Anterior cingulate cortex (tissue), 58 donors: ENCODE measurements at places on chromosomes 4 and X.
A peak's percentile ranks its signal among the peaks of the same experiment; 100 is the strongest.

DNA sequence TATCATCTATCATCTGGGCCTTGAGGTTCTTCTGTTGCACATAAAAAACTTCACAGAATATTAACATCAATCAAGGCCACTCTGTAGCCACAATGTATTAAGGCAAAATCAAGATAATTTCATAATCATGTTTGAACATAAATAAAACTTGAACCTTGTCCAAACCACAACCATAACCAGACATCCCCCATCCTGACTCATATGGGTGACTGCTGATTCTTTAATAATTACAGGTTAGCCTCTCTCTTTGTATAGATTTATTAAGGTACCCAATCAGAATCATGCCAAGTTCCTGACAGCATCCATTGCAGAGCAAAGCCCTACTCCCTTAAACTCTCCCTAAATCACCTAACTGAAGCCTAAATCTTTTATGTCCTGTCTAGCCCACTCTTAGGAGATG is 16.7 kb upstream of the AREG start:
- DNase-seq: no peak

DNA sequence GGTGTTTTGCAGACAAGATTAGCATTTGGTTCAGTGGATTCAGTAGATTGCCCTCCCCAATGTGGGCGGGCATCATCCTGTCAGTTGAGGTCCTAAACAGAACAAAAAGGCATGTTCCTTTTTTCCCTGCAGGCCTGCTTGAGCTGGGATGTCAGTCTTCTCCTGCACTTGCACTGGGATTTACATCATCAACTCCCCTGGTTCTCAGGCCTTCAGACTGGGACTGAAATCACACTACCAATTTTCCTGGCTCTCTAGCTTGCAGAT is 278.9 kb upstream of the FTHL17 start:
- DNase-seq: no peak

DNA sequence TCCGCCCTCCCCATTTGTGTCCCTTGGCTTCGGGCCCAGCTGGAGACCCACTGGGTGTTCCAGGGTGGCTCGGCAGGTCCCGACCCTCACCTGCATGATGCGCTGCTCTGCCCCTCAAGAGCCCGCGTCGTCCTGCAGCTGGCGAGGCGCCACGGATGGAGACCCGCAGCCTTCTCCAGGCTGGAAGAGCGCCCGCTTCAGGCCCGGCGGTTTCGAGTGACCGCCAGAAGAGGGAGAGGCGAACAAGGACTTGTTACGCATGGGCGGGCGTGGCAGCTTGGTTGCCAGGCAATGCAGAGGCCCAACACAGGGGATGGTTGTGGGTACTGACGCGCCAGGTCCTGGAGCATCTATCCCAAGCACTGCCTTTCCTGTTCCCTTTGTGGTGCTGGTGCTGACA is at the start of gene PDCL2:
PDCL2 (minus strand) TSS at position 232 of the 400 bp plus-strand sequence; CDS start at position 96, 136 bp downstream.
- DNase-seq: no peak

GRCh38 chr4:145307120-145307519 is 126.7 kb upstream of the OTUD4 start:
- DNase-seq: no peak

DNA sequence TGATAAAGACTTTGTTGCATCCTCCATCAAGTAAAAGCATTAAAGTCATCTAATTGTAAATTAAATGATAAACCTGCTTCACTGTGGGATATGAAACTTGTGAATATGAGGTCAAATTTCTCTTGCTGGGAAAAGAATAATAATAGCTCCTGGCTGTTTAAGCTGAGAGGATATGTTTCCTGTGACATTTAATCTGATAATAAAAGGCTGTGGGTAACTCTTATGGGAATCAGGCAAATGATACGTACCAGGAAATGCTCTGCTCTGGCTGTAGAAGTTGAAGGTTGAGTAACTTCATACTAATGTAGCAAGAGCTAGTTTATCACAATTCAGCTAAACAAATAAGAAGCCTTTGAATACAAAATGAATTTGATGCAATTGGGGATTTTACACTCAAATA is 574.6 kb downstream of the RAPGEF2 start:
- no peak for DNase-seq

DNA sequence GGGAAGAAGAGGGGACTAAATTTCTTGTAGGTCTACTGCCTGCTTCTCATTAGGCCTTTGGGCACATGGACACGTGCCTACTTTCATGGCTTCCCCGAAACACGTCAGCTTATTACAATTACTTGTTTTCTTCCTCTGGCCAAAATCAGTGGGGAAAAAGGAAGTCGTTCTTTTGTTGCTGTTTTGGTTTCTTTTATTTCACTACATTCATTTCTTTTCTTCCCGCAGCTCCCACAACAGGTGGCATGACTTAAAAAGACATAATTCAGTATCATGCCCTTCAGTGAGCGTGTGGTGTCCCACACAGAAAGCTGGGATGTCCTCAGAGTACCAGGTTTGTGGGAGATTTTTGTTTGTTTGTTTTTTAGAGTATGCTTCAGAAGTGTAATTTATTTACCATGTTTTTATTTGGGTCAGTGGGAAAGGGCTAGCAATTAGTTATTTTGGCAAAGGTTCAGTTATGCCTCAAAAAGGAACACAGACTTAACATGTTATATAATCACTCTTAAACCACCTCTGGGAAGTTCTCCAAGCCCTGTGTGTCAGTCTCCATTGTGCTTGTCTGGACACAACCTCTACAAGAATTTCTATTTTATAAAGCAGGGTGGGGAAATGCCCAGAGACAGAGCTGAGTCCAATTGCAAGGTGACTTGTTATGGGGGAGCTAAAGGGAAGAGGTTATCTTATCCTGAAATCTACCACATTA is 44.2 kb upstream of the SPRY1 start:
- DNase-seq: no peak

- no peak for DNase-seq
These were observed 279.6 kb upstream of the CLNK start for GRCh38 chr4:10963958-10964703.

GRCh38 chr4:94577136-94577535 is 125.4 kb downstream of the PDLIM5 start:
- peak; percentile 8 for DNase-seq

DNA sequence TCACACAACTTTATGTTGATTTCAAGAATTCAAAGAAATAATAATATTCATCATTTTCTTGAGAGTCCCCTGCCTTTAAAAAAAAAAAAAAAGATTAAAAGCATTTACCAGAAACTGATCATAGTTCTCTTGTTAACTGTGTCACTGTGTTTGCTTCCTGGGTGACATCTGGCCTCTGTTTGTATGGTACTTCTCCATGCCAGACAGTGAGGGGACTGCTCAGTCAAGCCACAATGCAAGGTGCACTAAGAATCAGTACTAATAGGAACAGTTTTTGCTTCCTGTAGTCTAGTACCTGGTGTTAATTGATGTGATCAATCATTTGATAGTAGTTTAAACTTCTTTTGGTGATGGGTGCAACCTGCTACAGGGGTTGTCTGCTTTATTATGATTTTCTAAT is 77.5 kb downstream of the PHOX2B start:
- no peak for DNase-seq

- DNase-seq: no peak
These were observed 226.7 kb downstream of the GRIA2 start for GRCh38 chr4:157447195-157447594.

- no peak for DNase-seq
These were observed 21.9 kb upstream of the GPR78 start for GRCh38 chr4:8558080-8558960.

GRCh38 chr4:110073053-110073845 is 125.2 kb downstream of the ELOVL6 start:
- no peak for DNase-seq

DNA sequence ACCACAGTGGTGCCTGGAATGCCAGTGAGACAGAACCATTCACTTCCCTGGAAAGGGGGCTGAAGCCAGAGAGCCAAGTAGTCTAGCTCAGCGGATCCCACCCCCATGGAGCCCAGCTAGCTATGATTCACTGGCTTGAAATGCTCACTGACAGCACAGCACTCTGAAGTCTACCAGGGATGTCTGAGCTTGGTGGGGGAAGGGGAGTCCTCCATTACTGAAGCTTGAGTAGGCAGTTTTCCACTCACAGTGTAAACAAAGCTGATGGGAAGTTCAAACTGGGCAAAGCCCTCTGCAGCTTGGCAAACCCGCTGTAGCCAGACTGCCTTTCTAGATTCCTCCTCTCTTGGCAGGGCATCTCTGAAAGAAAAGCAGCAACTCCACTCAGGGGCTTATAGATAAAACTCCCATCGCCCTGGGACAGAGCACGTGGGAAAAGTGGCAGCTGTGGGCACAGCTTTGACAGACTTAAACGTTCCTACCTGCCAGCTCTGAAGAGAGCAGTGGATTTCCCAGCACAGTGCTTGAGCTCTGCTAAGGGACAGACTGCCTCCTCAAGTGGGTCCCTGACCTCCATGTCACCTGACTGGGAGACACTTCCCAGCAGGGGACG is 32.0 kb downstream of the NAP1L2 start:
- no peak for DNase-seq

GRCh38 chrX:121496966-121497365 is 449.6 kb downstream of the GLUD2 start:
- DNase-seq: no peak

DNA sequence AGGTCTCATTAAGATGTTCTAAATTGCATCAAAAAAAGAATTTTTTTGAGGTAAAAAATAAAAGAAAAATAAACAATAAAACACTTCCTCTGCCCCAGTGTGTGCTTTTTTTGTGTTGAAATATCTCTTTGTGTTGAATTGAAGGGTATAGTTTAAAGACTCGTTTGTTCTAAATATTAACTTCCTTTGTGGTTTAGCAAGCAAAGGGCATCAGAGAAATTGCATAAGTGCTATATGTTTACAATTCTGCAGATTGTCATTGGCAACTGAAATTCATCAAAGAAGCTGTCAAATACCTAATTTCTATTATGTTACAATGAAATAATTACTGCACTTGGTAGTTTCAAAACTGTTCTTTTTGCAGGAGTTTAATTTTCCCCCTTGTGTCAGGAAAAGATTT is 260.5 kb downstream of the DKK2 start:
- no peak for DNase-seq

DNA sequence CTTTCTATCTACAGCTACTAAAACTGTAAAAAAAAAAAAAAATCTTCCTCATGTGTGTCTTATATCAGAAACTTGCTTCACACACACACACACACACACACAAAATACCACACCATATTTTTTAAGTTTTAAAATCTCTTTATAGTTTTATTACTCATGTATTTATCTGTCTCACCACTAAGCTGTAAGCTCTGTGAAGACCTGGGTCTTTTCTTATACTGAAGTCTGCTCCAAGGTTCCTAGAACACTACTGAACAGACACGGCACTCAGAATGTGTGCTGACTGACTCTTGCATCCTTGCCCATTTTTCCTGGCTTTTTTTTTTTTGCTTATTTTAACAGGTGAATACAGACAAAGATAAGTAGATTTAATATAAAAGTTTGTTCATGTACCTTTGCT is 135.6 kb upstream of the CXXC4 start:
- no peak for DNase-seq

DNA sequence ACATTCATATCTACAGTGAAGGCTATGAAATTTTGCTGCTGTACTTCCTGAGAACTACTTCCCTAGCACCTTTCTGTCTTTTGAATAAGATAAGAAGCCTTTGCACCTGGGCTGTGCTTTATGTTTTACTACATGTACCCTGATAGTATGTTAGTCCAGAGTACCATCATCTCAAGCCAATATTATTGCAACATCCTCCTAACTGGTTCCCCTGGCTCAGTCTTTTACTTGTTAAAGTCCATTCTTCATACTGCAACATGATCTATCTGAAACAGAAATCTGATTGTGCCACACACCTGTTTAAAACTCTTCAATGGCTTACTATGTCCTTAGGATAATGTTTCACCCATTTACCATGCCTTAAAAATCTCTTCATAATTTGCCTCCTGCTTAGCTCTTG is 102.3 kb downstream of the AGTR2 start:
- no peak for DNase-seq

DNA sequence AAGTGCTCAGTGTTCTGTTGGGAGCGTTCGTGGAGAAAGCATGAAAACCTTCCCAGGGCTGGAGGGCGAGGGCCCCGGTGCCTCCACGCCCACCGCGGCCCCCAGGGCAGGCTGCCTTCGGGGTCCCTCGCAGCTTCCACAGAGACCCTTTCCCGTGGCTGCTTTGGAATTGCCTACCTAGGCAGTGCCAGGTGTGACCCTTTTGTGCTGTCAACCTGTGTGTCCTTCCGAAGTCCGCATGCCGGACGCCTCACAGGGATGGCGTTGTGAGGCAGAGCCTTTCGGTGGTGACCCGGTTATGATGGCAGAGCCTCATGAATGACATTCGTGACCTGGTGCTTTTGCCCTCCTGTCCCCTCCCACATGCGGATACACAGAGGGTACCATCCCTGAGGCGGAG is 17.4 kb downstream of the TMEM175 start:
- DNase-seq: no peak

- peak; percentile 62 for DNase-seq
These were observed 109.0 kb downstream of the ANTXR2 start for GRCh38 chr4:79964020-79964399.

GRCh38 chr4:178086320-178086719 is 644.1 kb upstream of the AGA start:
- DNase-seq: no peak

DNA sequence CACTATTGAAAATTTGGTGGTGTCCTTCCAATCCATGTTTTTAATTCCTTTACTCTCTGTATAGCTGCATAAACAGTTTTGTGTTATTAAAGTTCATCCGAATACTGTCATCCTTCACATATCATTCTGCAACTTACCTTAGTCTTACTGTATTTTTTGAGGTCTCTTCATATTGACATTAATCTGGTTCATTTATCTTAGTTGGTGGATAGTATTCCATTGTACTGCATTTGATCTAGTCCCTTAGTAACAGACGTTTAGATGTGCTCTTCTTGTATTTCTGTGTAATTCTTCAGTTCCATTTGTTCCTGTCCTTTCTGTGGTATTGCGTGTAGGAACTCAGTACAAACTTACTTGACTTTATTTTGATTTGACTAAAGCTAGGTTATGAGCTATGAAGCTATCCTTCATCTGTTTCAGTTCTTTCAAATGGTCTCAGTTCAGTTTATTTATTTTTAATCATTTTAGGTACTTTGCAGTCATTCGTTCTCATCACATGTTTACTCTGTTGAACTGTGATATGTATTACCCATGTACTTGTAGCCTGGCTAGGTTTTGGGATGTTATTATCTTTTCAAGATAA is 41.3 kb downstream of the RAPGEF2 start:
- no peak for DNase-seq

DNA sequence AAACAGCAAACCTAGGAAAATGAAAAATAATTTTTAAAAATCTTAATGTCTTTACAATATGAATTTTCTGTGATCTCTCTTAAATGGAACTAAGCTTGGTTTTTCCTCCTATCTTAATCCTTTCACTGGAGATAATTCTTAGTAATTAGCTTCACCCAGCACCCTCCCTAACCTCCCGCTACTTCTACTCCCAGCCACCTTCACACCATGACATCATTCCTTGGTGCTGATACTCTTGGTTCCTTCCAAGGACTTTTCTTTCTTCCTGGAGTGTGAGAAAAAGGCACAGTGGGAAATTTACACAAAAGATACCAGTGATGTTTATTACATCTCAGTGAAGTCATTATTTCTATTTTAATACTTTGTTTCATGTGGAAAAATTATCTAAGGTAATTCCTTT is 163.6 kb upstream of the PLAC1 start:
- DNase-seq: no peak

GRCh38 chr4:177313263-177313662 is 3.6 kb downstream of the NEIL3 start:
- DNase-seq: no peak
